ENCODE measurements at places on chromosomes 4 and X.
A peak's percentile ranks its signal among the peaks of the same experiment; 100 is the strongest.

GRCh38 chr4:62482355-62482754 is 1282.2 kb downstream of the ADGRL3 start:
- DNase-seq = no peak

- DNase-seq = no peak
Observed at GRCh38 chrX:24899391-24899790, 116.4 kb downstream of the ARX start.

GRCh38 chr4:79991601-79992000 is 81.4 kb downstream of the ANTXR2 start:
- no peak for DNase-seq

- no peak for DNase-seq
Observed at GRCh38 chrX:149392921-149393320, 112.2 kb downstream of the IDS start.

GRCh38 chr4:179182741-179183140 is 1740.5 kb upstream of the AGA start:
- DNase-seq = no peak

DNA sequence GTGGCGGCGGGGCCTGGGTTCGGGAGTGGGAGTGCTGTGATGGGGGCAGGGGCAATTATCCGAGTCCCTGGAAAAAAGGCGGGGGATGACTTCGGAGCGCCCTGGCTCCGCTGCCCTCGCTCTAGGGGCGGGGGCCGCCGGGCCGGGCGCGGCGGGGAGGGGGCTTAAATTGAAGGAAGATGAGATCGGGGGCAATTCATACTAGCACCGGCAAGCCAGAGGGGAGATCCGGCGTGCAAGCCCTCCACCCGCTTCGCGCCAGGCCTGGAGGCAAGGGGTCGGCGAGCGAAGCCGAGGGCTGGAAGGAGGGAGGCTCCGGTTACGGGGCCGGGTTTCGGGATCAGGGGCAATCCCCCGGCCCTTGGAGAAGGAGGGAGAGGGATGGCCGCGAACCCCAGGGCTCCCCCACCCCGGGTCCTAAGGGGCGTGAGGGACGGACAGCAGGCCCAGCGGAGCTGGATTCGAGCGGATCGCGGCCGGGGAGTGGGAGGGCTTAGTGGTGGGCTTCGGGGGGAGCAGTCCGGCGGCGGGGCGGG is 1.2 kb downstream of the BCORL1 start:
- DNase-seq = no peak

GRCh38 chrX:110449312-110449711 is 90.7 kb downstream of the RTL9 start:
- DNase-seq = no peak

- no peak for DNase-seq
Observed at GRCh38 chrX:155954793-155955192, 42.7 kb upstream of the IL9R start.

- peak; percentile 77 for DNase-seq
Observed at GRCh38 chr4:88533937-88534750, 10.6 kb upstream of the PYURF start.

DNA sequence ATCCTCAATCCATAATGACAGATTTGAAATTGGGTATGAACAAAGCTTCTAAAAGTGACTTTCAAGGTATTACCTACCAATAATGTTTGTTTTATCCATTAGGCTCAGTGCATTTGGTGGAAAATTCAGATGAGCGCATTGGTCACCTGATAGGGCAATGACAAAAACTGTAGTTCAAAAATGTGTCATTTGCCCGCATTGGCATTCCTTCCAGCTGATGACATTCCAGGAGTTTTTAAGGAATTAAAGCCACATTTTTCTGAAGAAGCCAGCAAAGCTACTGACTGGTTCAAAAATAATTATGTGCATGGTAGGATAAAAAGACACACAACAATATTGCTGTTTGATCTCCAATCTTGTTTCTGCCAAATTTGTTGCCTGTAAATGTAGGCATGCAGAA is 473.4 kb upstream of the CPEB2 start:
- no peak for DNase-seq

GRCh38 chr4:88991746-88992145 is 65.2 kb downstream of the FAM13A start:
- no peak for DNase-seq

DNA sequence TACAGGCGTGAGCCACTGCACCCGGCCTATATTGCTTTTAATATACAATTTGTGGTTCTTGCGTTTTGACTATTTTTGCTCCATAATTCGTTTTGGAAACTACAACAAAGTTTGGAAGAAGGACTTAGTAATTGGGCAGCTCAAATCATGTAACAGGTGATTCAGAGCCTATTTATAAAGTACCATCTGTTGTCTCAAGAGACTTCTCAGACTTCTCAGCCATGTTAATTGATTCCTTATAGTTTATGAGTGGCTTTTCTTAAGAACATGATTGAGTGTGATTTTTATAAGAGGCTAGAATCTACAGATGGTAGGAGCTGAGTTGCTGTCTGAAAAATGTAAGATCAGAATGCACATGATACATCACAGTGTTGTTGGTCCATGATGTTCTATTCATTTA is 240.2 kb downstream of the ADGRL3 start:
- DNase-seq = no peak

GRCh38 chr4:76198411-76199237 is 15.0 kb downstream of the SCARB2 start:
- DNase-seq = no peak

- DNase-seq = peak; percentile 53
Observed at GRCh38 chr4:56757821-56758411, 63.6 kb downstream of the SPINK2 start.

DNA sequence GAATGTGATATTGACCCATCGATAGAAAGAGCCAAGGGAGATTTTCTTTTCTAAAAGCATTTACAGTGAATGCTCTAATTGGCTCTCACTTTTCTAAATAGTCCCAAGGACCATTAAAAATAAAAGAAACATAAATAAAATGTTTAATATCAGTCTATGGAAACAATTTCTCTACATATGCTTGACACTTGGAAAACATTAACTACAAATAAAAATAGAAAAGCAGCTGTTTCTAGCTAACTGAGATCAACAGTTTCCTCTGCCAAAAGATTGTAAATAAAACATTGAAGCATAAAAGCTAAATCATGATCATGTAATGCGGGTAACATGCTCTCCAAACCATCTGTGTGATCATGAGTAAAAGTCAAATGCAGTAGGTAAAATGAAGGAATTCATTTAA is 49.7 kb downstream of the CORIN start:
- no peak for DNase-seq

GRCh38 chr4:77601614-77602187 is 3.9 kb upstream of the CXCL13 start:
- DNase-seq = no peak

- DNase-seq = no peak
Observed at GRCh38 chrX:53940180-53940579, 104.1 kb downstream of the PHF8 start.

DNA sequence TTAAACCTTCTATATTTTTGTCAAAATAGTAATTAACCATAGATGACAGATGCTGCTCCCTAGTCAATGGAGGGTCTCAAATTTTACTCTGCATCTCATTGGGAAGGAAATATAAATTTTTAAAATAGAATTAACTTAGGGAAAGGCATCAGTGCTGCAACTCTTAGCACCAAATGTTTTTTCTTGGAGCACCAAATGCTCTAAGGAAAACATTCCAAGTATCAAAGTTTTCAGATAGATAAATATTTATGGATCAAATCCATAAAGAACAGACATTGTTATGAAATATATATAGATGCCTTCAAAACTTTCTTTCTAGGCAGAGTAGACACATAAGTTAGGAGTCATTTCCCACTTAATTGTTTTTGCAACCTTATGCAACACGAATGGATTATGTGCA is 168.7 kb downstream of the ANTXR2 start:
- no peak for DNase-seq

- no peak for DNase-seq
Observed at GRCh38 chr4:52877694-52878093, 15.6 kb downstream of the RASL11B start.

DNA sequence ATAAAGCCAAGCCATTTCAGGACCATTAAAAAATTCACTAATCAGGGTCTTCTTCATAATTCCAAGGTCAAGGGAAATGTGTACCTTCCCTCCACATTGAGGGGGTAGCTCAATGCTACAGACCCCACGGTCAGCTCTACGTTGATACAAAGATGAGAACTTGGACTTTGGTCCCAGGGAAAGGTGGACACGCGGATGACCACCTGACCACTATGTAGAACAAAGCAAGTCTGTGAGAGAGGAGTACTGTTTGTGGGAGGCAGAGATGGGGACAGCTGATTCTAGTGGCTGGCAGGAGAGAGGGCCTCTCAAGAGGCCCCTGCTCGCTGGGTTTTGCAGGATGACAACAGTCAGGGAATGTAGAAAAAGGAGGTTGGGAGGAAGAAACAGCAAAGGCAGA is 58.0 kb downstream of the SLC2A9 start:
- DNase-seq = no peak

- DNase-seq = no peak
Observed at GRCh38 chrX:44433556-44433955, 90.1 kb upstream of the EFHC2 start.

DNA sequence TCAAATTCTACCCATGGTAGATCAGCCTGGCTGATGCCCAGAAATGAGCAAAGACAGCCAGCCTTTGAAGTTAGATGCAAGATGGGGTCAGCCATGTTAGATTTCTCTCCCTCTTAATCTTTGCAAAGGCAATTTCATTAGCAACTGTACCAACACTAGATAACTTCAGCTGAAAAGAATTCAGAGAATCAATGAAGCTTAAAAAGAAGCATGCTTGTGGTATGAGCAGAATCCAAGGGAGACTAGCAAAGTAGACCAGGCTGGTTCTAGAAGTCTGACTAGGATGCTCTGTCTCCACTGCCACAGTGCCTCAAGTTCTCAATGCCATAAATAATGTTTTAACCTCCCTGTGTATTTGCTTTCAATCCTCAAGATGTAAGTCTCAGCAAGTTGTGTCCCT is 247.3 kb downstream of the SLC7A11 start:
- DNase-seq = peak; percentile 57

- DNase-seq = no peak
Observed at GRCh38 chr4:33725861-33726260, 2518.5 kb downstream of the ARAP2 start.

GRCh38 chrX:12709047-12709446 is 82.2 kb upstream of the PRPS2 start:
- no peak for DNase-seq

Data from AG04449 (cell line).